ENCODE measurements at places on chromosomes 2 and 18.
A peak's percentile ranks its signal among the peaks of the same experiment; 100 is the strongest.

- DNase-seq = no peak
Observed at GRCh38 chr2:144198116-144198515, 321.8 kb downstream of the ZEB2 start.

GRCh38 chr2:53498210-53498609 is 269.4 kb upstream of the CHAC2 start:
- DNase-seq = no peak

DNA sequence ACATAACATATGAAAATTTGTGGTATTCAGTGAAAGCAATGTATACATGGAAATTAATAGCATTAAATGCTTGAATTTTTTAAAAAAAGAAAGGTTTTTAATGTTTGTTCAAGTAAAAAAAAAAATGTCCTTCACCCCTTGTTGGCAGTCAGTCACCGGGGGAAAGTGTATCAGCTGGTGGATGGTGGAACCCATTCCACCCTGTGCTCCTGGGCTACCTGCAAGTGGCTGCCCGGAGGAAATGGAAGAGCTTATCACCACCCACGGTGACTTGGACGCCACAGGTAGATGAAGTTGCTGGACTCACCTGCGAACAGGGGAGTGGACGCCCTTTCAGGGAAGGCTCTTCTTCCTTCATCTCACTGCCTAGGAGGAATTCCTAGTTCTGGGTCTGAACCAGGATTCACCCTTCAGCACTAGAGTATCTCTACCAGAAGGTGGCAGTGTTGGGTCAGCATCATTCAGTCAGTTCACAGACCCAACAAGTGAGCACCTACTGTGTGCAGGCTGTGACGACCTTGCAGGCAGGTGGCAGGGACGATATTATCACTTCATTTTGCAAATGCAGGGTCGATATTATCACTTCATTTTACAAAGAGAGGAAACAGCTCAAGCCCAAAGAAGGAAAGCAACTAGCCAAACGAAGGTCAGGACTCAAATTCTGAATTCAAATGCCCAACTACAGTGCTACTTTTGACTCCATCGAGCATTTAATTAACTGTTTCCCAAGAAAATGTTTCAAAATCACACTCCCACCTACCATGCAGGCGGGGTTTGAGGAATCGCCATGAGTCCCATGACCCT is 35.8 kb downstream of the CIB4 start:
- DNase-seq = peak; percentile 50

- DNase-seq = no peak
Observed at GRCh38 chr18:78473563-78473962, 506.1 kb upstream of the SALL3 start.

GRCh38 chr2:168691221-168691620 is 111.2 kb upstream of the NOSTRIN start:
- DNase-seq = no peak

DNA sequence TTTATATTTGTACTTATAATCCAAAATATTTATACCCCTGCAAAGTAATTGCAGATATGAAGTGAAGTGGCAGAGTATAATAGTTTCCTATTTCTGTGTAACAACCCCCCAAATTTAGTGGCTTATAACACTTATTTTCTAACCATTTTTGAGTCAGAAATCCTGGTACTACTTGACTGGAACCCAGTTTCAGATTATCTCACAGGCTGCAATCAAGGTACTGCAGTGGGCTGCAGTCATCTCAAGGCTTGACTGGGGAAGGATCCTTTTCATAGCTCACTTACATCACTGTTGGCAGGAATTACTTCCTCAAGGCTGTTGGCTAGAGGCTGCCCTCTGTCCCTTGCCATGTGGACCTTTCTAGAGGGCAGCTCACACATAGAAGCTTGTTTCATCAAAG is 558.2 kb upstream of the PKDCC start:
- DNase-seq = no peak

Measured in nephron progenitor cell (in vitro differentiated cells).